Smooth muscle cell of bladder (primary cell): ENCODE measurements at places on chromosomes 2 and 18. TPM values are rescaled to one million over a fixed set of nuclear protein-coding genes. Genes with fewer than 3 reads are reported as not detected.

SLC25A52 gene
- 0.14 TPM in 1 of 2 replicates, not detected in the other for total RNA-seq

RTP5 gene
- not detected in 2 replicates for total RNA-seq

ACADL gene
- total RNA-seq = under 0.01 and 0.37 TPM in 2 replicates

LRP2 gene
- not detected in 2 replicates for total RNA-seq

FAM110C gene
- 0.09 TPM in 1 of 2 replicates, not detected in the other for total RNA-seq

HOXD13 gene
- 0.09 and 0.28 TPM in 2 replicates for total RNA-seq

CENPO gene
- 4.1 TPM in 2 replicates for total RNA-seq

ADNP2 gene
- 9.3 and 10.5 TPM in 2 replicates for total RNA-seq

ZEB2 gene
- 39.4 and 41.1 TPM in 2 replicates for total RNA-seq

DNAH6 gene
- total RNA-seq = 0.09 and 0.14 TPM in 2 replicates

VPS4B gene
- total RNA-seq = 43.5 and 51.1 TPM in 2 replicates

CTAGE1 gene
- not detected in 2 replicates for total RNA-seq

ABCA12 gene
- total RNA-seq = under 0.01 TPM in 2 replicates

SRD5A2 gene
- total RNA-seq = not detected in 2 replicates

RPRM gene
- total RNA-seq = not detected in 2 replicates

LMAN1 gene
- total RNA-seq = 236 and 279 TPM in 2 replicates

RHBDD1 gene
- total RNA-seq = 22.8 and 40.1 TPM in 2 replicates

ANKAR gene
- total RNA-seq = 6.5 and 6.8 TPM in 2 replicates

WNT10A gene
- total RNA-seq = not detected in 2 replicates

SNORC gene
- 0.57 and 0.92 TPM in 2 replicates for total RNA-seq

LOXL3 gene
- total RNA-seq = 34.4 and 57.5 TPM in 2 replicates

INO80B gene
- total RNA-seq = 14.9 and 16.4 TPM in 2 replicates

GALNT5 gene
- total RNA-seq = 26.9 and 28.8 TPM in 2 replicates

MYL1 gene
- total RNA-seq = not detected in 2 replicates

ATP8B1 gene
- total RNA-seq = 8.2 and 18.6 TPM in 2 replicates

ATP6V1B1 gene
- 0.18 and 0.71 TPM in 2 replicates for total RNA-seq

FSHR gene
- total RNA-seq = not detected in 2 replicates

ALK gene
- under 0.01 TPM in 2 replicates for total RNA-seq

AQP12B gene
- not detected in 2 replicates for total RNA-seq
